DMS 273 treated with DMSO at 0.1 percent for 48 hours (cell line): ENCODE measurements at places on chromosomes 2 and 18.

DNA sequence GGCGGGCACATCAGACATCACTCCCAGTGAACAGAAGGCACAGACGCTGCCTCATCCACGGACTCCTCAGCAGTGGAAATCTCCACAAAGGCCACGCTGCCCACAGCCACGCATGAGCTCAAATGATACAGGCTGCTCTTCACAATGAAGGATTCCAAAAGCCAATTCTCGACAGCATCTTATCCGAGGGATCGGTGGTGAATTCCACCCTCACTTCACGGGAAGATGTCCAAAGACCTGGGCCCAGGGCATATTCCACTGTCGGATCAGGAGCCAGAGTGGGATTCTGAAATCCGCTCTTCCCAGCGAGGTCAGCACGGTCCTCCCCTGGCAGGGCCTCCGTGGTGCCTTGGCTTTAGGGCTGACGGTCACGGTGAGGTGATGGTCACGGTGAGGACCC lies 55.8 kb downstream of the EIPR1 start:
- DNase-seq = no peak

DNA sequence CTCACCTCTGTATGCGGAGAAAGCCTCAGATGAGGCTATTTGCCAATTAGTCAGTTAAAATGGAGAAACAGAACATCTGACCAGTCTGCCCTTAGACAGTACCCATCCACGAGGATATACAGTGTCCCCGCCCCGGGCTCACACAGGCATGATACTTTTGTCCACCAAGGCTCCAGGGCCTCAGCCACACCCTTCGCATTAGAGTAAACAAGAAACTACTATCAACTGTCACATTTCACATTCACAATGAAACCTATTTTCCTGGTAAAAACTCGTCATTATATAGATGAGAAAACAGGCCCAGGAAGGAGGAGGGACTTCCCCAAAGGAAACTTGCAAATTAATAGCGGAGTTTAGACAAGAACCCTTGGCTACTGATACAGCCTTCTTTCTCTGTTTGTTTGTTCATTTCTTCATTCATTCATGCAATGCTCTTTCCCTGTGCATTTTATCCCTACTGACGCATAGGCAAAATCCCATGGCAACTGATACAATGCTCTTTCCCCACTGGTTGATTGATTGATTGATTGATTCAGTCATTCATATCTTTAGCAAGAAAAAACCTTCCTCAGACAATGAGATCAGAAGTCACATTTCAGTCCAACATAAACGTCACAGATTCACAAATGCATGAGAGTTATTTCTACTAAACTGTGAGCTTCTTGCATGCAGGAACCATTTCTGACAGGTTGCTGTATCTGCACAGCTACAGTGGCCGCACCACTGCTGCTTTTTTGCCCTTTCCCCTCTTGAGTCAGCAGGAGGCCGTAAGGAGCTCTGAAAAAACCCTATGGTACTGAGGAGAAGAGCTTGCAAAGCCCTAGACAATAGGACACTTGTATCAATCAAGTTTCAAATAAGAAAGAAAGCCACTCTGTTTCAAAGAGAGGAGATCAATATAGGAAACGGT lies 777.1 kb downstream of the RNF144A start:
- no peak for DNase-seq

DNA sequence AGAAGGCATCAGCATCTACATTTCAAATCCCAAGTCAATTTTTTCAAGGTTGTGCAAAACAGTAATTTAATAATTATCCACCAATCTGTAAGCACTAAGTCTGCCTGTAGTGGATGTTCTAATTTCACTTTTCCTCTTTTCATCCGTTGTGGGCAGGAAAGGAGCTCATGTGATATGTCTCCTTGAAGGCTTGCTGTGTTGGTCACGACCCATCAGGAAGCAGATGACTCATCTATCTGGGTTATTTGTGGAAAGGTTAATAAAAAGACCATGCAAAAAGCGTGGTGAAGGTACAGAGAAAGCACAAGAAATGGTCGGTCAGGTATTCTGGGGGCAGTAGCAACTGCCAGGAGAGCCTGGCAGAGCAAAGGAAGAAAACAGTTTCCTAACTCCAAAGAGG lies 476.7 kb upstream of the RAB6C start:
- DNase-seq = no peak

DNA sequence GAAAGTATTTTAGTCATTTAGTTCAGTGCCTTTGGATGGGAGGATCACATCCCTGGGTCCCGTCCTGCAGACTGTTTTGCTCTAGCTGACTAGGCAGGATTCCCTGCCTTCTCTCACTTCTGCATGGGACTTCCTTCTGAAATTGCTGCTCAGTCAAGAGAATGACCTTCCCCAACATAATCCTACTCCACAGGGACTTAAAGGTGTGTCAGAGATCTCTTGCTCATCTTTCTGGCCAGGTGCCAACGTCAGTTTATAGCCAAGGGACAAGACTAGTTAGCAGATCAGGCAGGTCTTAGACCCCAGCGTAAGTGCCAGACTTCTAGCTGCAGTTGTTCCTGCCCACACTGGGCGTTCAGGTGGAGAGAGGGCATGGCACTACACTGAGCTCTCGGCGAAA lies 9.5 kb upstream of the IL1B start:
- DNase-seq = no peak

DNA sequence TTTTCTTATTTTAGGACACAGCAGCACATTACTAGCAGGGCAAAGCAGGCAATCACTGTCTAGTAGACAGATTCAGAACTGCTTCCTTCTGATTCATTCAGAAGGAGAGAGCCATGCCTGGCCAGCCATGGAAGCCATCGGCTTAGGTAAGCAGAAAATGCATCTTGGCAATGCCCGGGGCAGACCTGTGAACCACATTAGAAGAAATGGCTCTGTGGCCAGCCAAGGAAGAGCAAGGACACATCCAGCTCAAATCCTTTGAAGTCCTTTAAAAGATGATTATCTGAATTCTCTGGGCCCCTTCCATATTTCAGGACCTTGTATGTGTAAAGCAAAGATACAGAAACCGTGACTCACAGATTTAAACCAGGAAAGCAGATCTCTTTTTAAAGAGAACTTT lies 227.4 kb downstream of the PID1 start:
- DNase-seq = no peak
